ENCODE measurements at places on chromosomes 11 and 22.

DNA sequence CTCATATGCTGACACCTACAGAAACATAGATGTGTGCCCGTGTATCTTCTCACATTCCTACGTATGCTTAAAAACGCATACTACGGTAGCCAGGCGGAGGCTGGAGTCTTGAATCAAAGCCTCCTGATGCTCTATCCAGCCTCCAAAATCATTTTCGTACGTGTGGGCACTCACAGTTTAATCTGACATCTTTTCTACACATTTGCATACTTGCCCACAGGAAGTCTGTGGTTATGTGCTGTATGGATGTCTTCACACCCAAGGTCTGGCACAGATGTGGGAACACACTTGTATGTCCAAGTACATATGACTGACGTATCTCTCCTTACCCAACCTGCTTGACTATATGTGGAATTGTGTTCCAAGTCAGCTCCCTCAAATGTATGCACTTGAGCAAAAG lies 561.8 kb upstream of the CADM1 start:
- DNase-seq: no peak

- DNase-seq: no peak
Observed at GRCh38 chr22:24090581-24090980, 79.5 kb downstream of the CABIN1 start.

- DNase-seq: no peak
Observed at GRCh38 chr11:10349806-10350205, 44.9 kb downstream of the ADM start.

DNA sequence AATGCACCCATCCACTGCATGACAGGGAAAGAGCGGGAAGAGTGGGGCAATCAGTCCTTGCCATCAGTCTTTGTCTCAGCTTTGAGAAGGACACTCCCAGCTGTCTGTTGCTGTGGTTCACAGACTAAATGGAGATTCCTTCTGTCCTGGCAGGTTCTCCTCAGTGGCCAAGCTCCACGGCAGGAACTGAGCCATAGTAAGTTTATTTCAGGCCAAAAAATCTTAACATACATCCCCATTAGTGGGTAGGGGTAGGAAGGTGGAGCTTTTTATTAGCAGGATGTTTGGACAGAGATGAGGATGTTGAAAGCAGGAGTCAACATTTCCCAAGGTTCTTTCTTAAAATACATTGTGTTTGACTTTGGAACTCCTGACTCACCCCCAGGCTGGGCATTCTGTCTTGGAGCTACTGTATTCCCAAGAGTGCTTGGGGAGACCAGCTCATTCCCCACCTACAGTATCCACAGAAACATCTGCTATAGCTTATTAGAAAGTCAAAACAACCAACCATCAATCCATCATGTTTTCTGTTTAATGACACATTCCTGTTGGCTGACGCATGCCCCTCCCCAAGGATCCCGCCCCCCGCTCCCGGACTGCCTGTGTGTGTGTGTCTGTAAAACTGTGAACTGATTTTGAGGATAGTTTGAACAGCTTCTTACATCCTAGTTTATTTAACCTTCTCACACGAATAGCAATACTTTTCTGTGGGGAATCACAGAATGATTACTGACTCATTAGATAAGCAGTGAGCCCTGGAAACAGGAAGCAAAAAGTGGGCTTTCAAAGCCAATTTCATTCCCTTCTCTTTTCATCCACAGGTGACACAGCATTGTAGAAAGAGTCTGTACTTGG lies 109.5 kb downstream of the CCDC81 start:
- DNase-seq: no peak

- no peak for DNase-seq
Observed at GRCh38 chr11:119671051-119671450, 57.9 kb downstream of the NECTIN1 start.

GRCh38 chr11:24688981-24689380 lies 192.1 kb downstream of the LUZP2 start:
- DNase-seq: no peak

GRCh38 chr22:44201665-44202064 lies 20.9 kb downstream of the PARVG start:
- DNase-seq: no peak

- no peak for DNase-seq
Observed at GRCh38 chr22:39721206-39722031, 150.9 kb downstream of the CACNA1I start.

DNA sequence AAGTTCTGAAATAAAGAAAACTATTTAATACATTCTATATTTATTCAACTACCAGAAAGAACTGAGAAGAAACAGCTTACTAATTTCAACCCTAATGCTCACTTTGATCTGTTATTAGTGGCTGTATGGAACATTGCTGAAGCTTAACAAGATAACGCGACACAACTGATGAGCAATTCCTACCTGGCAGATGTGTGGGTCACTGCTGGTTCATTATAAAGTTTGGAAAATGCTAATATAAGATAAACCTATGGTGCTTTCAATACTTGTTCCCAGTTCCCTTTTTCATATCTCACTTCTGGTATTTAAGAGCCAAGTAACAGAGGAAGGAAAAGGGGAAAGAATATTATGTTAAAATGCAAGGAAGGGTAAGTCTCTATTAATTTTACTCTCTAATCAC lies 10.5 kb downstream of the CTSC start:
- no peak for DNase-seq

DNA sequence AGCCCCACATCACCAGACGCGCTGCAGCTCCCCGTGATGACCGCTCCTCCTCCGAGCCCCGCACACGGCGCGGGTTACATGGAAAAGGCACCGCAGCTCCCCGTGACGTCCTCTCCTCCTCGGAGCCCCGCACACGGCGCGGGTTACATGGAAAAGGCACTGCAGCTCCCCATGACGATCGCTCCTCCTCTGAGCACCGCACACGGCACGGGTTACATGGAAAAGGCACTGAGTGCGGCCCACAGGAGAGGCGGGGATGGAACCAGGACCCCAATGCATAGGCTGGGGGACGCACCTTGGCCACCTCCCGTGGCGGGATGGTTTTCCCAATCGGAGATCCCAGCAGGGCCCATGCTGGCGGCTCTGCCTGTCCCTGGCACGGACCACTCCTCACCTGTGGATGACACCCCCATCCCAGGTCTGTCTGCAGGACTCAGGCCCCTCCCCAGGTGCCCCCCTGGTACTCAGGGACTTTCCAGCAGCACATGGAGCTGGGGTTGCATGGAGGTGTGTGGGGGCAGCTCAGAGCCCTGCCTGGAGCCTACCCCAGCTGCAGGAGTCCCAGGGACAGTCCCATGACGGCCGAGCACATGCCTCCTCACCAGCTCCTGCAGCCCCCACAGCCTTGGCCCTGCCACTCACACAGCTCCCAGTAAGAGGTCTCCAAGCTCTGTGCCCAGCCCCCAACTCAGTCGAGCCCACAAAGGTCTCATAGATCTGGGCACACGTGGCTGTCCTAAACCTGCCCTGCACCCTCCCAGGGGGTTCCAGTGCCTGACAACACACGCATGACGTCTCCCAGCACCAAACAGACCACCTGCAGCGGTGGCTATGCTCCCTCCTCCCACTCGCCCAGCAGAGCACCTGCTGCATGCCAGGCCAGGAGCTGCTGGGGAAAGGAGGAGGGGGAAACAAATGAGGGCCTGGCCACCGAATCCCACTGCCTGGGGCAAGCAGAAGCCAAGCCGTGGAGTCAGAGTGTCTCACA lies 166.6 kb downstream of the BRD1 start:
- no peak for DNase-seq

- no peak for DNase-seq
Observed at GRCh38 chr11:111335549-111335948, 37.2 kb downstream of the POU2AF3 start.

GRCh38 chr11:119067371-119068222 lies at the start of gene VPS11:
TSS of gene VPS11 (plus strand) at chr11:119067818. CDS start at chr11:119067824, 6 bp downstream.
- peak; percentile 97 for DNase-seq

GRCh38 chr11:119634301-119634700 lies 94.7 kb downstream of the NECTIN1 start:
- DNase-seq: no peak

DNA sequence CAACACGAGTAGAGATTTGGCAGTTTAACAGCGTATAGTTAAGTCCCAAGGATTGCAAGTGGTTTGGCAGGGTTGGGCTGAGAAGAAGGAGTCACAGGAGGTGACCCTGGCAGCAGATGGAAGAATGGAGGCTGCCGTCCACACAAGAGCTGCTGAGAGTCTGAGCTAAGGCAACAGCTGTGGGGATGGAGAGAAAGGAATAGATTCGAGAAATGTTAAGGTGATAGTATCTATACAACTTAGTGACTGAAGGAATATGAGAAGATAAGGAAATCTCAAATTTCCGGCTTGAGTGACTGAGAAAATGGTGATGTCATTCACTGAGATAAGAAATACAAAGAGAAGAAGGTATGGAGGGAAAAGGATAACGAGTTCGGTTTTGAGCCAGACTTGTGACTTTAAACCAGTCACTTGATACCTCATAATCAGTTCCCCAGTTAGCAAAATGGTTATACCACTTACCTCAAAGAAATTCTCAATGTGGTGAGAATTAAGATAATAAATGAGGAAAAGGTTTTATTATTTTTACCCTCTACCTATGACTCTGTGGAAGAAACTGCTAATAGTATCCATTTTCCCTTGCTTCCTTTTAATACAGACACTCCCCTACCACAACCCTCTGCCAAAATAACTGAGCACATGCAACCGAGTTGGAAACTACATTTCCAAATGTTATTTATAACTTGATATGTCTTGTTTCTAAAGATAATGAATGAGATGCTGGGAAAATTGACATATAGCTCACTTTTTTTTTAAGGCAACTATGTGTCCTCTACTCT lies 30.7 kb downstream of the FAM168A start:
- no peak for DNase-seq

GRCh38 chr11:10298342-10298741 lies 4.3 kb upstream of the SBF2 start:
- DNase-seq: no peak

- no peak for DNase-seq
Observed at GRCh38 chr11:69337211-69337721, 43.3 kb downstream of the MYEOV start.

GRCh38 chr11:93700830-93701229 lies 39.3 kb downstream of the CEP295 start:
- DNase-seq: no peak

DNA sequence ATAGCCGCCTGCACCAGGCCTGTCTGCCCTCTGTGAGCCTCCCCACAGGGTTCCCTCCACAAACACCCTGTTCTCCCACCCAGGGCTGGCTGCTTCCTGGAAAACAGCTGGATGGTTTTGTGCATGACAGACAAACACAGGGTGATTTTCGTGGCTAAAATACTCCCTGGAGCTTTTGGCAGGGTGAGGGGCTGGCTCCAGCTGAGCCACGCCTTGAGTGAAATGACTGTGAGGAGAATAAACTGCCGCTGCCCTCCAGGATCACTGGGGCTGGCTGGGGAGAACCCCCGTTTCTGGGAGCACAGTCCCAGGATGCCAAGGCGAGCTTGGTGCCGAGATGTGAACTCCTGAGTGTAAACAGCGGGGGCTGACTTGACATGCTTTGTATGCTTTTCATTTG lies 20.3 kb upstream of the PPP6R3 start:
- no peak for DNase-seq

GRCh38 chr11:118661425-118662301 lies 17.8 kb downstream of the TREH start:
- no peak for DNase-seq

GRCh38 chr11:48093323-48093722 lies 113.0 kb downstream of the PTPRJ start:
- no peak for DNase-seq

- DNase-seq: no peak
Observed at GRCh38 chr11:84061726-84062125, 775.6 kb upstream of the CCDC90B start.

DNA sequence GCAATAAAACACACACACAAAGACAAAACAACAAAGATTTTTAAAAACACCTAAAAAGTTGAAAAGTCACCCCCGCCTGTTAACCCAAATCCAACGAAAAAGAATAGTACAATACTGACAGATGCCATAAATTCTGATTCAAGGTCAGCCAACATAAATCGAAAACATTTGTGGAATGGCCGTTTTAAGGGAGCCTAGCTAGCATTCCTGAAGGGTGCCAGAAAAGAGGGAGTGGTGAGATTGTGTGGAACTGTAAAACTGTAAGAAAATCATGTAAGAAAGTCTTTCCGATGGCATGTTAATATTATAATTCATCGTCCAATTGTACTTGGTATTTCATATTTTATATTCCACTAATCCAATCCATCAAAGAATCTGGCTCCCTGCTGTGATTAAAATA lies 75.1 kb downstream of the RAB38 start:
- no peak for DNase-seq

DNA sequence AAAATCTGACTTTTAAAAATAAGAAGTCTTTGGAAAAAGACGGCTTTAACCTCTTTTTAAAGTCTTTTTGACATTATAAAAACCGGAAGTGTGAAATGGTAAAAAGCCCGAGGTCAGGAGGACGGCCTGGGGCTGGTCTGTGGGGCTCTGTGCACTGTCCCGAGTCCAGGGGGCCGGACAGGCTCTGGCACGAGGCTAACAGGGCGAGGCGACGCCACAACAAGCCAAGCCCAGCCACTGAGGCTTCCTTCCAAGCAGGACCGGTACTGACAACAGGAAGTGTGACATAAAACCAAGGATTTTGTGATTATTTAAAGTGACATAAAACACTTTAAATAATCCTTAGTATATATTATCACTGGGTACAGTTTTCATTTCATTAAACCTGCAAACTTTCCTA lies 39.2 kb downstream of the BRD1 start:
- no peak for DNase-seq

DNA sequence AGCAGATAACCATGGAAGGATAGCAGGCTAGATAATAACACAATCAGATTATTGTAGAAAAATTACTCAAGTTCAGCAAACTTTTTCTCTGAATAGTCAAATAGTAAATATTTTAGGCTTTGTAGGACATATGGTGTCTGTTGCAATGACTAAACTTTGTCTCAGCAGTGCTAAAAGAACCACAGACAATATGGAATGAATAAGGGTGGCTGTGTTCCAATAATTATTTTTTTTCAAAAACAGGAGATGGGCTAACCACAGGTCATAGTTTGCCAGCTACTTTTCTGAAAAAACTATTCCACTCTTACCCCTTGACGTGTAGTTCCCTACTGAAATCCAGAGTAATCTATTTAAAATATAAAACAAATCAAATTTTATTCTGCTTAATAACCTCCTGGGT lies 153.9 kb upstream of the LRRC4C start:
- DNase-seq: no peak

GRCh38 chr11:115716601-115717529 lies 212.7 kb upstream of the CADM1 start:
- no peak for DNase-seq

GRCh38 chr22:22711532-22711913 lies 67.1 kb downstream of the GGTLC2 start:
- DNase-seq: no peak

DNA sequence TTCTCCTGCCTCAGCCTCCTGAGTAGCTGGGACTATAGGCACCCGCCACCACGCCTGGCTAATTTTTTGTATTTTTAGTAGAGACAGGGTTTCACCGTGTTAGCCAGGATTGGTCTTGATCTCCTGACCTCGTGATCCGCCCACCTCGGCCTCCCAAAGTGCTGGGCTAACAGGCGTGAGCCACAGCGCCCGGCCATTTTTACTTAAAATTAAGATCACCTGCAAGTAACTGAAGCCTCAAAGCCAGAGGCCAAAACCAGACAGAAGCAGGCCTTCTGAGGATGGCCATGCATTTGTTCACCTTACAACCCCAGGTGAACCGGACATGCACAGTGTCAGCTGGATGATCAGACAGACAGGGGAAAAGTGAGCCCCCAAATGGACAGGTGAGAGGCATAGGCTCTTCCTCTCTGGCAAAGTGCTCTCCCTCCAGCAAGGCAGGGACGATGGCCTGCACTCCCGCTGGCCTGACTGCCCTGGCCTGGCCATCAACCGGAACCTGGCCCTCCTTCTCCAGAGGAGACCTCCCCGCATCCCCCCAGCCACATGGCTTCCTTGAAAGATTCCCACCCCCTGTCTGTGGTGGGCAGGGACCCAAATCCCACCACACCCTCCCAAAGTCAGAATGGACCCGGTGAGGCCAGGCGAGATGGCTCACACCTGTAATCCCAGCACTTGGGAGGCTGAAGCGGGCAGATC lies 25.9 kb downstream of the APOBEC3H start:
- DNase-seq: no peak
